ENCODE measurements at places on chromosomes 7 and 10.

- no peak for DNase-seq
Measured at GRCh38 chr7:30859940-30860496, 51.6 kb upstream of the AQP1 start.

DNA sequence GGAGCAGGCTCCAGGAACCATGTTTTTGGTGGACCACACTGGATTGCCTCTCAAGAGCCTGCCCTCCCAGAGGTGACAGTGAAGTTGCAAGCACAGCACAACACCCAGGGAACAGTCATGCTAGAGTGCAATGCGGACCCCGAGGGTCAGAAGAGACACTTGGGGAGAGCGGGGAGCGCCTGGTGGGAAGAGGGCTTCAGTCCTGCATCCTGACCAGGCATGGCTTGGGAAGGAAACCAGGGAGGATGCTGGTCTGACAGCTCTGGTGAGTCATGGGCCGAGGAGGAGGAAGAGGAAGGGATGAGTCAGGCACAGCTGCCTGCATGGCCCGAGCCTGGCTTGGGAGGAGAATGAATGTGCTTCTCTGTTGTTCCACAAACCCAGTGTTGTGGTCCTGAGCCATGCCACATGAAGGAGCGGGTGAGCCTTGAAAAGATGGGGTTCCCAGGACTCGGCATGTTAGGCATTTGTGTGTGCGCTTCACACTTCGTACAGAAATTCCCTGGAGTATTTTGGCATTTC is 29.5 kb upstream of the ANKRD2 start:
- peak; percentile 74 for DNase-seq

GRCh38 chr10:25933653-25934608 is at the start of gene MYO3A:
MYO3A (plus strand) TSS chr10:25934229; CDS start chr10:25952111, 17,882 bp downstream.
- DNase-seq, result no peak

DNA sequence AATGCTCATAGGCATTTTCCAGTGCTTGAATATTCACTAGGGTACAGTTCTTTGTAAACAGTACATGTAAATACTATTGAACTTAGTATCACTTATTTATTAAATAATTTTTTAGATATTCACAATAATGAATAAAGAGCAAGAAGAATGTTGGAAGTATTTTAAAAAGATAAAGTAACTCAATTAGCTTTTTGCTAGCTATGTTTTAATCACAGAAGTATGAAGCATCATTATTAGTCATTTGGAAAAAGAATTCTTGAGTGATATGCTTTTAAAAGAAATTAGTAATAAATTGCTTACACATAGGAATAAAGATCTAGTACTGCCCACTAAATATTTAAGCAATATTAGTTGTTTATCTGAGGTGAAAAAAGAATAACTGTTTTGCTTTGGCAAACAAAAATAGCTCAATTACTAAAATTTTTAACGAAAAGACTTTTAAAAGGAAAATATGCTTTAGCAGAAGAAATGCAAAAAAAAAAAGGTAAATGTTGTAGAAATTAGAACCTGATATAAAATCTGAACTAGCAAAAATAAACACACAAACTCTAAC is 66.5 kb downstream of the SGMS1 start:
- no peak for DNase-seq

DNA sequence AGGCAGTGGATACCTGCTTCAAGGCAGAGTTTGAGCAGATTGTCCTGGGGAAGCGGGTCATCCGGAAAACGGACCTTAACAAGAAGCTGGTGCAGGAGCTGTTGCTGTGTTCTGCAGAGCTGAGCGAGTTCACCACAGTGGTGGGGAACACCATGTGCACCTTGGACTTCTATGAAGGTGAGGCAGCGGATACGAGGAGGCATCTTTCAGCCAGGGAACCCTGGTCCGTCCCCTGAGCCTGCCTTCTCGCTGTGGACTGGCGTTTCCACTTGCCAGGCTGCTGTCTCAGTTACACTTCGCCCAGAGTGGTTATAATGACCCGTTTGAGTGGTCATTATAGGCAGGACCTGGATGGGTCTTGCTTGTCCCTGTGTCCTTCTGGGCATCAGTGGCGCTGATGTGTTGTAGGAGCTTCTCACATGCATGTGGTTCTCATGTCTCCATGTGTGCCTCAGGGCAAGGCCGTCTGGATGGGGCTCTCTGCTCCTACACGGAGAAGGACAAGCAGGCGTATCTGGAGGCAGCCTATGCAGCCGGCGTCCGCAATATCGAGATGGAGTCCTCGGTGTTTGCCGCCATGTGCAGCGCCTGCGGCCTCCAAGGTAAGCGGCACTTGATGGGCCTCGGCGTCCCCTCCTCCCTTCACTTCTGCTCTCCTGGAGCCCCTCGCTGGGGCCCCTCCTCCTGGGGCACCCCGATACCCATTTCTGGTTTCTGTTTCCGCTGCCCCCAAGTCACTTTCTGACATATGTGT is 18.0 kb downstream of the UPP1 start:
- no peak for DNase-seq

DNA sequence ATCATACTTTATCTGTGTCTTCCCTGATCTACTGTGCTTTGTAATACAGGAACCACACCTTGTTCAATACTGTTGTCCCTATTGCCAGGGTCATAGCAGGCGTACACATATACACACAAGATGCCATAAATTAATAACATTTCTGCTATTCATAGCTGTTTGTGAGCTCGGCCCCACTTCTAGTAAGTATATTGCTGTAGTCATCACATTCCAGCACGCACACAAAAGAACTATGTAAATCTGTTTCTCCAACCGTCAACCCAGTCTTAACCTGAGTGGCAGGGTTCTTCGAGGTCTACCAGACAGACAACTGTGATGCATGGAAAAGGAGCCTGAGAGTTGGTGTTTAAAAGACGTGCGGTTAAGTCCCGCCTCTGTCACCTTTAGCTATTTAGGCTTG is 5.7 kb upstream of the CACNB2 start:
- DNase-seq, result no peak

- DNase-seq, result no peak
Measured at GRCh38 chr10:70284542-70285475, 1.0 kb upstream of the NPFFR1 start.

Data from LoVo (cell line).